ENCODE measurements at places on chromosomes 3 and 15.

DNA sequence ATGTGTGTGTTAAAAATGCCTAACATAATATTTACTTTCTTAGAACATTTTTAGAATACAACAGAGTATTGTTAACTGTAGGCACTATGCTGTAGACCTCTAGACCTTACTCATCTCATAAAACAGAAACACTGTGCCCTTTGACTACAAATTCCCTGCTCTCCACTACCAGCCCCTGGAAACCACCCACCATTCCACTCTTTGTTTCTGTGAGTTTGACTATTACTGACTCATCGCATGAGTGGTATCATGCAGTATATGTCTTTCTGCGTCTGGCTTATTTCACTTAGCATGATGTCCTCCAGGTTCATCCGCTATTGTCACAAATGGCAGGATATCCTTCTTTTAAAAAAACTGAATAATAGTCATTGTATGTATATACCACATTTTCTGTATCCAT is 216.7 kb upstream of the CFAP20DC start:
- no peak for DNase-seq

DNA sequence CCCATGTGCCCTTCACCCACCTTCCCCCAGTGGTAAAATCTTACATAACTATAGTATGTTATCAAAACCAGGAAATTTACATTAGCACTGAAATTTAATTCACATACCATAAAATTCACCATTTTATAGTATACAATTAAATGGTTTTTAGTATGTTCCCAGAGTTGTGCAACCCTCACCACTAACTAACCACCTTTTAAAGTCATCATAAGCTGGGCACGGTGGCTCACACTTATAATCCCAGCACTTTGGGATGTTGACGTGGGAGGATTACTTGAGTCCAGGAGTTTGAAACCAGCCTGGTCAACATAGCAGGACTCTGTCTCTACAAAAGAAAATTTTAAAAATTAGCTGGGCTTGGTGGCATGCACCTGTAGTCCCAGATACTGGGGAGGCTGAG is 13.7 kb downstream of the FRMD5 start:
- DNase-seq = no peak

- no peak for DNase-seq
Measured at GRCh38 chr3:46619845-46620778, 7.8 kb downstream of the FAM240A start.

- no peak for DNase-seq
Measured at GRCh38 chr15:95013381-95013780, 782.0 kb downstream of the MCTP2 start.

- no peak for DNase-seq
Measured at GRCh38 chr3:126060613-126061145, 23.2 kb downstream of the SLC41A3 start.
